ENCODE measurements at places on chromosomes 3 and 15. TPM values are rescaled to one million over a fixed set of nuclear protein-coding genes. Genes with fewer than 3 reads are reported as not detected.

ATP8B4 gene
- total RNA-seq, result 19.5 TPM

JMJD7 gene
- 5.0 TPM for total RNA-seq

PLIN1 gene
- total RNA-seq, result 119 TPM

PLA2G4B gene
- total RNA-seq, result 16.5 TPM

DGKG gene
- total RNA-seq, result 2.9 TPM

C2CD4B gene
- total RNA-seq, result 7.9 TPM

ARNT2 gene
- 2.8 TPM for total RNA-seq

SCN5A gene
- 0.39 TPM for total RNA-seq

ITPKA gene
- 0.39 TPM for total RNA-seq

MAGI1 gene
- total RNA-seq, result 45.3 TPM

LSAMP gene
- total RNA-seq, result 7.9 TPM

DNA sequence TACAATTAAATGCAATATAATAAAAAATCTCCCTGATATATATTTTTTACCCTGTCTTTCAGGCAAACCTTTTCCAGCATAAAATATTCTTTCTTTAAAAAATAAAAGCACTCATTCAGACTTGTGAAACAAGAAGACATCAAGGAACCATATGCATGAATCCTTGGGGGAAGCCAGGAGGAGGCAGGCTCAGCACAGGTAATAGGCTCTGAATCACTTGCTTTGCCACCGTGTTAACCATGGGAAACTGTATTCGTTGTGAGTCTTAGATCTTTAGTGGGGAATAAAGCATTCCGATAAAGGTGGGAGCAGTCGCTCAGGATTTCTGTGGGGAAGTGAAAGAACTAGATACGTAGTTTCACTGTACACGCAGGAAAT, 42.4 kb downstream of the FBN1 start:
- no peak for DNase-seq

GRCh38 chr3:101262393-101263240, 57.8 kb downstream of the IMPG2 start:
- no peak for DNase-seq

DNA sequence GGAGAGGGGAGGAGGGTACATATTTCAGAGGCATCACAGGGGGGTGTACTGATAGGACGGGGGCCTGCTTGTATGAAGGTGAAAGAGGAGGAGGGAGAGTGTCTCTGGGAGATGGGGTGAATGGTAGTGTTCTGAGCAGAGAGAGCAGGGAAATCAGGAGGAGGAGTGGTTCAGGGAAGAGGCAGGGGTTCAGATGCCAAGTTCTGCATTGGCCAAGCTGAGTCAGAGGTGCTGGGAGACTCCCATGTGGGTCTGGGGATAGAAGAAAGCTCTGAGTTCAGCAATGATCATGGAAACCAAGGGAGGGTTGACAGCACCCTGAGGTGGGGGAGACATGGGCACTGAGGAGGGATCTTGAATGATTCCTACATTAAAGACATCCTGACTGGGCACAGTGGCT, 3.0 kb downstream of the CYP8B1 start:
- no peak for DNase-seq

DNA sequence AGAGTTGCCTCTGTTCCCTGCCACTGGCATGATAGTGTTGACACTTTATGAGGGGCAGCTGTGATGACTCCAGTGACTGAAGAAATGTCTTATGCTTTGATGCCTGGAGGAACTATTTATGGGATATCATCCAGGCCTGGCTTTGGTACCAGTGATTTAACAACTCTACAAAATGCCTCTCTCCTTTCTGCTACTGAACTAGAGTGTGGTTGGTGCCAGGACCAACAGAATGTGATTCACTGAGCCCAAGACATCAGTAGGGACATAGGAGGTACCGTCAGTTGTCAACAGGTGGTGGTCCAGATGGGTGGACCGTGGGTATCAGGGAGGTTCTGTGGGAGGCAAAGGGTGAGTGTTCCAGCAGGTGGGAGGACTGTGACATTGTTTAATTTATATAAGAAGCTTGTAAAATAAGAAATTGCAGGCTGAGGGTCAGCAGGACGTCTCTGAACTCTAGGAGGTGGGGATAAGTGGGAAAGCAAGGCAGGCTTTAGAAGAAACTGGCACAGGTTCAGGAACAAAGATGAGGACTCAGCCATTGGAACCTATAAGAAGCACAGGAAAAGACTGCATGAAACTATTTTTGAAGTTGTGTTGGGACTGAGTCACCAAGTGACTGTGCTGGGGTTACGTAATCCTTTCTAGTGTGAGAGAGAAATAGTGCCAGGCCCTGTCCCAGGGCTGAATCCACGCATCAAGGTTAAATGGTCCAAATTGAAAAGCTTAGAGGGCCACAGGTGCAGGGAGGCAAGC, 28.5 kb upstream of the SLC7A14 start:
- no peak for DNase-seq

GRCh38 chr3:49004352-49005302, 2.6 kb upstream of the WDR6 start:
- no peak for DNase-seq

GRCh38 chr15:29140475-29141307, 128.9 kb downstream of the NSMCE3 start:
- DNase-seq, result peak; percentile 18

DNA sequence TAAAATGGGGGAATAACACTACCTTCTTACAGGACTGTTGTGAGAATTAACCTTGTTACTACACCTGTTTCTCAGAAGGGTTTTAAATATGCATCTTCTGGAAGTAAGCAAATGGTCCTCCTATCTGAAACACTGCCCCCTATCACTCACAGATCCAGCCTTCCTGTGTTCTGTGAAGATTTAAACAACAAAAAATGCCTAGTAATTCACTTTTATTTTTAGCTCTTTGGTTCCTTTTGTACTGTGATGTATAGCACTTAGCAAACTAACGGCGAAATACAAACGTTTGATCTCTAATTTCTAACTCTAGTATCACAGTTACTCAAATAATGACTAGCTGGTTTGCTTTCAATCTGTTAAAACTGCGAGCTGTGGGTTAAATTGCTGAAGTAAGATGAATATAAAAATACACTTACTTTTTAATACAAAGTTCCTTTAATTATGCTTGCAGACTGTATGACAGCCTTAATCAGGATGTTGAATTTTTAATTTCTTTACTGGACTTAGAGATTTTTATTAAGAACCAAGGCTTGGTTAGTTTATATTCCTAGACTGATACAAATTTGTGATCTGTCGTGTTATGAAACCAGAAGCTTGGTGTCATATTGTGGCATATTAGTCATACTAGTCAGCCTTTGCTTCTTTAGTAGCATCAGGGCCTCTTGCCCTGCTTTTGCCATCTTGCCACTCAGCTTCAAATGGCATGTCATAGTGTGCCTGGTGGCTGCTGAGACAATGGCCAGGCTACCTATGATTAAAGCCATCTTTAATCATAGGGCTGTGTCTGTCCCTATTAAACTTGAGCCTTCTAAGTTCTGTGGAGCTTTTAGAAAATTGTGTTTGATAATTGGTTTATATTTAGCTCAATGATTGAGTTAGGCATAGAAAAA, 9.2 kb downstream of the EIF3J start:
- no peak for DNase-seq

GRCh38 chr15:92162657-92163056, 231.0 kb upstream of the ST8SIA2 start:
- no peak for DNase-seq

DNA sequence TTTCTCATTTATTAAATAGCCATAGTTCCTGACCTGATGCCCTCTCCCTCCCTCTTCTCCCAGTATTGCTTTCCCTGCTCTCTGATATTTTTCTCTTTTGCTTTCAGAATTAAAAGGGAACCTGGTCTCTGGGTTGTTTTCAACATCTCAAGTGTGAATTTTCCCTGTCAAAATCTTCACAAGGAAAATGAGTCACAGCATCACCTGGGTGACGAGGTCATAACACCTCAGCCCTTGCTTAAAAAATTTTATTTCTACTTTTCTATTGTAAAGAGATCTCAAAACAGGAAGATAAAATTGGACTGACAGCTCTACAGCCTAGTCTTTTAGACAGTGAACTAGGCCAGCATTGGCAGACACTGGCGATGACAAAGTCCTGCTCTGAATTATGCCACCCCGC, 40.1 kb downstream of the GAP43 start:
- no peak for DNase-seq

- DNase-seq, result peak; percentile 39
Measured at GRCh38 chr15:81170511-81170910, 26.2 kb upstream of the IL16 start.

DNA sequence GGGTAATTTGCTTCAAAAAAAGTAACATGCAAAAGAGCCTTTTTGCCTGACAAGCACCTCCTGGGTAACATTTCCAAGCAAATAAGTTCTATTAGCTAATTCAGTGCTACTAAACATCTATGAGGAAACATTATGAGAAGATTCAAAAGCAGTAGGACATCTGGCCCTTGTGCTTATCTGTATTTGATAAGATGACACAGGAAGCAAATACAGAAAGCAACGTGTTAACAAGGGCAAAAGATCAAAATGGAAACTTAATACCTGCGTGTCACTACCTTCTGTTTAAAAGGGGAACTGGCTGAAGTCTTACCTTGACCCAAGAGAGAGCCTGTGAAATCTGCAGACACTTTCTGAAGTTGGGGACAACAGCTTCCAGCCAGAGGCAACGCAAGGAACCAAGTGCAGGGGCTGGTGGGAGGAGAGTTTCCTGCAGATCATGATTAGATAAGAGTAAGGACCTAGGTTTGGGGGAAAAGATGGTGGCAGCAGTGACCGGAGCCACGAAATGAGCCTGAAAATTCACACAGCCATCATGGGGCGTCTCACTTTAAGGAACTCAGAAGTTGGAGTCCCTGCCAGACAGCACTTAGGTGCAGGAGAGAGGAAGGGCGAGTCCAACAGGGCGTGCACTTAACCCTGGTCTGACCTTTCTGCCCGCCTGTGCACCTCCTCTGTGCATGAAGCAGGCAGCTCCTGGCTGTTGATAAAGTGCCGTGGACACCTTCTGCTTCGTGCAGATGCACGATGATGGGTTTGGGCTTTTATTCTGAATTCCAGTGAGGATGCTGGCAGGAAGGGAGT, 153.6 kb upstream of the BHLHE40 start:
- DNase-seq, result no peak

- no peak for DNase-seq
Measured at GRCh38 chr3:80157546-80157945, 389.7 kb upstream of the ROBO1 start.

- DNase-seq, result no peak
Measured at GRCh38 chr15:51736069-51736468, 1.4 kb downstream of the LYSMD2 start.

DNA sequence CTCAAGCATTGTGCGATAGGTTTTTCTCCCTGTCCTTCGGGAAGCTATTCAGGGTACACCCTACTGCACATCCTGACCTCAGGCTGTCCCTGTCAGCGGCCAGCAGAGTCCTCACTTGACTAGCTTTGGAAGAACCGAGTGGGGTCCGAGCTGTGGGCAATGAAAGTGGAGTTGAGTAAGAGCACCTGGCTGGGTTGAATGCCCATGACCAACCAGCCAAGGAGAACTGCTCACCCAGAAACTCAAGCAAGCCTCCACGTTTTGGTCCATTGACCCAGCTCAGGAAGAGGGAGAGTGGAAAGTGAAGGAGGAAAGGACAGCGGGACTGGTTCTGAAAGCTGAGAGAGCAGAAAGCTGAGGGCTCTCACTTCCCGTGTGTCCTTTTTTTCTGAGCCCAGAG, 36.0 kb upstream of the HDGFL3 start:
- DNase-seq, result no peak

DNA sequence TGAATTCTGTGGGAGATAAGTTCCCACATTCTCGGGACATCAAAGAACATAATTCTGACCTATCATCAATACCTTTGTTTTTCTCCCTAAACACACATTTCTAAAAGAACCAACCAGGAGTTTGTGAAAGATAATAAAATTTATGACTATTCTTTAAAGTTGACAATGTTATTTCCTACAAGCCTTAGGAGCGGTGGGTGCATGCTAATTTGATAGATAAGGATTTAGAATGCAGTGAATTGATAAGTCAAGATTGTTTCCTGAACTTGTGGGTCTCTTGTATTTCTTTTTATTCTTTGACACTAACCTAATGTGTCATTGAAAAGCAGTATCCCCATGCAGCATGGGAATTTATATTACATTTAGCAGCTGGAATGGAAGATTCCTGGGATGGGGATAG, 10.3 kb upstream of the UBE2E2 start:
- no peak for DNase-seq

DNA sequence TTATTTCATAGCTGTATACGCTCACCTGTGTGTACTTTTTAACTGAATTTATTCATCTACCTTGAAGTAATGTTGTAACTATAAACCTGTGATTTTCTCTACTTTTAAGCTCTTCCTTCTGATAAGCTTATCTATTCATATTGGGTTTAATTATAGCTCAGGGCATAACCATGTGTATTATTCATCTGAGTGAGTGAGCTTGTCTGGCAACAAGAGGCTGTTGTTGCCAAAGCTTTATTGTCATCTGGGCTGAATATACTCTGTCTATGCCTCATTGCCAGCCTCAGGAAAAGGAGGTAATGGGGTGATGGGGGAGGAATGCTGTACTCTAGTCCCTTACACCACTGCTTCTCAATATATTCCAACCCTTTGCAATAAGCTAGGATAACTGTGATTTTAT, 292.4 kb downstream of the UBE2E2 start:
- DNase-seq, result no peak

GRCh38 chr3:16439848-16440708, 73.4 kb downstream of the RFTN1 start:
- no peak for DNase-seq

DNA sequence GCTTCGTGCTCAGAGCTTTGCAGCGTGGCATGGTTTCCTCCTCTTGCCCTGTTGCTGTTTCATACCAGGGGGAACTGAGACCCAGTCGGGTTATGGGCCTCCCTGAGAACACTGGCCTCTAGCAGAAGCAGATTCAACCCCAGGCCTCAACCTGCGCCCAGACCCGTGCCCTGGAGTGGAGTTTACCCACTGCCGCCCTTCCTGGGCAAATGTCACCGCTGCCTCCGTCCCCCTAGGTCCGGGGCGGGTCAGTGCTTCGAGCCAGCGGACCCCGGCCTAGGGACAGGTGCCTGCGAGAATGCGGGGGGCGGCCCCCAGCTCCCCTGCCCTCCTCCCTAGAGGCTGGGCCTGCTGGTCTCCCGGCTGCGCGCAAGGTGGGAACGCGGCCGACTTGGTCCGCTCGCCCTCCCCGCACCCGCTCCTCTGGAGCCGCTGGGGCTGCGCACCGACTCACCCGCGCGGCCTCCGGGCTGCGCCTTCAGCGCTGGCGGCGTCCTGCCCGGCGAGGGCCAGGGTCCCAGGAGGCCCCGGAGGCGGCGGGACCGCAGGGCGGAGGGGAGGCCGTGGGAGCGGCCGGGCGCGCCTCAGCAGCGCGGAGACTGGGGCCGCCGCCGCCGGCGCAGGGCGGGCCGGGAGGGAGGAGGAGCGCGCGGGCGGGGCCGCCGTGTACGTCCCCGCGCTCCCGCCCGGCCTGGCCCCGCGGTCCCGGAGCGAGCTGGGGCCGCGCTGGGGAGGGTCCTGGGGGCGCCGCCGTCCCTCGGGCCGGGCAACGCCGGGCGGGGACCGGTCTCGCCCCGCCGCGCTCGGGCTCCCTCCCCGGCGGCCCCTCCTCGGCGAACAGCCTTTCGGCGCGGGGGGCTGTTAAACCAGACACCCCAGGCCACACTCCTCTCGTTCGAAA, at the start of gene PIGZ:
Gene PIGZ (minus strand): TSS at position 601 of the 901 bp plus-strand sequence. CDS start 16,802 bp downstream, outside the sequence.
- DNase-seq, result no peak
